HepG2 (cell line): ENCODE measurements at places on chromosomes 1 and 21.

GRCh38 chr1:57431400-57431799 is 7.5 kb upstream of the DAB1 start:
- DNase-seq = no peak

DNA sequence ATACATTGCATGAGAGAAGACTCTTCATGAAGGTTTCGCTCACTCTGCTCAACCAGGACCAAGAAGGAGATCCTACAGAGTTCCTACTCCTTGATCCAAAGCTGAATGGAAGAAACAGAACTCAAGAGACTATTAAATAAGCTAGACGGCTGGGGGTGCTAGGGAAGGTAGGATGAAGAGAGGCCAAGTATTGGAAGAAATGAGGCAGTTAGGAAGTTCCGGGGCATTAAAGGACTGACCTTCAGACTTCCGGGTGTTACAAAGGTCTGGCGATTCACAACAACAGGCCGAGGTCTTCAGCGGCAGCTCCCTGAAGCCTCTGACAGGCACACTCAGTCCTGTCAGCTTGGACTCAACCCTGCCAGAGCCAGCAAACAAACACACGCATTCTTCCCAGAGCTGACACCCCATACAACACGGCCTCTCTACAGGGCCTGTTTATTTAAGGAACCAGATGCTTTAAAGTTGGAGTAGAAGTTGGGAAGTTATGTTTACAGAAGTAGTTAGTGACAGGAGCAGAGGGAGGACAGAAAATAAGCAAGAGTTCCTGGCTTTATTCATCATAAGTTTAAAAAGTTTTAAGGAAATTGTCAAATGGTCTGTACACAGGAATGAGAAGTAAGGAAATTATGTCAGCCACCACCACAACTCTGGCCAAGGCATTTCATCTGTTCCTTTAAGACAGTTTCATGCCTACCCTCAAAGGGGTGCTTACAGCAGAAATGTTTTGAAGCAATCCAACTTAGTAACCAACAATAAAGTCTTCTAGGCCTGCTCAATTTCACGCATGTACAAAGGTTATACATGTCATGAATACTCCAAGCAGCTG is 4.7 kb downstream of the SORT1 start:
- peak; percentile 98 for DNase-seq

GRCh38 chr1:225777058-225777582 is 506 bp upstream of the SRP9 start:
- no peak for DNase-seq

GRCh38 chr1:178122283-178122682 is 28.4 kb downstream of the RASAL2 start:
- no peak for DNase-seq

DNA sequence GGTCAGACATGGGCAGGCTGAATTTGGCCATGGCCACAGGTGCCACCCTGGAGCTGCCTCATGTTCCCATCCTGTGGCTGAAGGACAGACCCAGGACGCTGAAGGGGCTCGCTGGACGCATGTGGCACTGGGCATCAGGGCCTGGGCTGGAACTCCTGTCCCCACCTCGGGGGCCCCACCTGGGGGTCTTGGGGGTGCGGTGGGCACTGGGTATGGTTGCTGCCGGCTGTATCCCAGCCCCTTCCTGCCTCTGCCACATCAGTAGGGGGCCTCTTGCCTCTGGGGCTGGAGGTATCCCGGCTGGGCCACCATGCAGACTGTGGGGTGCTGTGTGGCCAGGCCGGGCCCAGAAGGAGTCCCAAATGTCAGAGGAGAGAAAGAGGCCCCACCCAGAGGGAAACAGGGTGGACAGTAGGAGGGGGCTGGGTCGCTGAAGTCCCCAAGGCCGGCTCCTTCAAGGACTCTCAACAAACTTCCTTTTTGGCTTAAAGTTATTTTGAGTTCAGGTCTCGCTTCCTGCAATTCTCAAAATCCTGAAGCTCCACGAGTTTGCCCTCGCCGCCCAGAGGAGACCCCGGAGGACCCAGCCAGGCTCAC is 78.7 kb downstream of the SIK1 start:
- no peak for DNase-seq

DNA sequence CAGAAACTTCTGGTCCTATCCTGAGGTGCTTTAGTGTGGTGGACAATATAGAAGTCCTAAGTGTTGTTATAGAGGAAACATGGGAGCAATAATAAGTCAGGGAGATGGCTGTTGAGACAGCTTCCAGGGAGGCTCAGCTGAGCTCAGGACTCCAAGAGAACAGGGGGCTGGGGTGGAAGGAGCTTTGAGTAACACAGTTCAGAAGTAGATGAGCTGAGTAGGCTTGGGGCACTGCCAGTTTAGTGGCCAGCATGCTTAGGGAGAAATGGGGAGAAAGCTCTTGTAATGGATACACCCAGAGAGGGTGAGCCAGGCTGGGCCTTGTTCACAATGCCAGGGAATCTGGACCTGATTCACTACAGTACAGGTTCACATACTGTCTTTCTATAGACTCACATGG is 201.6 kb downstream of the DAB1 start:
- no peak for DNase-seq

DNA sequence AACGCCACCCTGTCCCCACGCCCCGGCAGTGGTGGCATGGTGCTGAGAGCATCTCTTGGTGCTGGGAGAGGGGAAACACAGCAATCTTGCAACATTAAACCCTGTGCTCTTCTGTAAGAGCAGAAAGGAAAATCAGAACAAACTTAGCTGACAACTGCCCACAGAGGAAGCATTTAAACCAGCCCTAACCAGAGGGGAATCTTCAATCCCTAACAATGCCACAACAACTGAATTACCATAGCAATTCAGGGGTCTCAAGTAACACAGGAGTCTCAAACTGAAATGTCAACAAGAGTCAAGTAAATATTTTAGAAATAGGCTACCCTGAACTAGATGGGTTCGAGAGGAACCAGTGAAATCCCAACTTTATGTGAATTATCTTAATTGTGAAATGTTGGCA is 1983.6 kb downstream of the NCAM2 start:
- DNase-seq = no peak

DNA sequence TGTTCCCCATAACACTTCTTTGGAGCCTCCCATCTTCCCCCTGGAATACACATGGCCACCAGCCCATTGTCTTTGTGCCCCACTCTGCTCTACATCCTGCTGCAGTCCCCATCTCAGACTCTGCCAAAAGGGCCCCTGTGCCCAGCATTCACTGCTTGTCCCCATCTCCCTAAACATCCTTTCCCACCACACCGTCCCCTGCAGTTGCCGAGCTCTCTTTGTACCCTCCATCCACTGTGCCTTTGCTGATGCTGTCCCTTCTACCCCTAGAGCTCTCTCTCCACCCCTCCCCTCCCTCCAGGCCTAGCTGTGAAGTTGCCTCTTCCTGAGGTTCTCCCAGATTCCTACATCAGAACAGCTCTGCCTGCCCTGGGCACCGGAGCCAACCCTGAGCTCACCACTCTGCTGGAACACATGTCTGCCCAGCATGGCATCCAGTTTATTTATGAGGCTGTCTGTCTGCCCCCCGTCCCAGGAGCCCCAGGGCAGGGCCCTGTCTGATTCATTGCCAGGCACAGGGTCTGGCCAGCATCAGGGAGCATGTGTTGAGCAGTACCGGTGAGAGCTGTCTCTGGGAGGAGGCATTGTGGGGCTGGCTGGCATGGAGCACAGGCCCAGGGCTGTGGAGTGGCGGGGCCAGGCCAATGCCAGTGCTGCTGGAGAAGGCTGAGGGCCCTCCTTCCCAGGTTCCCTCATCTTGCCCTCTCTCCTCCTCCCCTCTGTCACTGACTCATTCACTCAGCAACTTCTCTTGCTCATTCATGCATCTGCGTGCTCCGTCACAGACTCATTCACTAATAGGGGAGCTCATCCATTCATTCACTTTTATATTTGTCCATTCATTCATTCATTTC is 28.8 kb downstream of the EDN2 start:
- no peak for DNase-seq

DNA sequence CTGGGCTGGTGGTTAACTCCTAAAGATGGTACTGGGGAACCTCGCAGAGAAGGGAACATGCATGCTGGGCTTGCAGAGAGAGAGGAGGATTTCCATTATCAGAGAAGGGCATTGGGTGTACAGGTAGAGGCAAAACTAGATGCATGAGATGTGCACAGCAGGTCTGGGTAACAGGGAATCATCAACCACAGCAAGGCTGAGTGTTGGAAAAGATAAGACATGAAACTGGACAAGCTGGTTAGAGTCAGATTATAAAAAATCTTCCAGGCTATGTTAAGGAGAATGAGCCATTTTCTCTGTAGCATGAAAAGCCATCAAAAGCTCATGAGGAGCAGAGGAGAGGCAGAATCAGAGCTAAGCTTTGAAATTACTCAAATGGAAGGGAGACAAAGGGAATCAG is 147.8 kb downstream of the VAV3 start:
- DNase-seq = no peak
